ENCODE measurements at places on chromosomes 7 and 10.

GRCh38 chr7:73437621-73438416, 4.2 kb downstream of the FZD9 start:
- no peak for DNase-seq

DNA sequence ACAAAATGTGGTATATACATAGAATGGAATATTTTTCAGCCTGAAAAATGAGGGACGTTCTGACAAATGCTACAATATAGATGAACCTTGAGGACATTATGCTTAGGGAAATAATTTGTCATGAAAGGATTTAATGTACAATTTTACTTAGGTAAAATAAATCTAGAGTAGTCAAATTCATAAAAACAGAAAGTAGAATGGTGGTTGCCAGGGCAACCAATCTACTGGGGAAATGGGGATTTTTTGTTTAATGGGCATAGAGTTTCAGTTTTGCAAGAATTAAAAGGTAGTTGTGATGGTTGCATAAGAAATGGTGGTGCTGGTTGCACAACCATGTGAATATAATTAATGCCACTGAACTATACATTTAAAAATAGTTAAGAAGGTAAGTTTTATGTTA, 296.0 kb upstream of the SP4 start:
- no peak for DNase-seq

DNA sequence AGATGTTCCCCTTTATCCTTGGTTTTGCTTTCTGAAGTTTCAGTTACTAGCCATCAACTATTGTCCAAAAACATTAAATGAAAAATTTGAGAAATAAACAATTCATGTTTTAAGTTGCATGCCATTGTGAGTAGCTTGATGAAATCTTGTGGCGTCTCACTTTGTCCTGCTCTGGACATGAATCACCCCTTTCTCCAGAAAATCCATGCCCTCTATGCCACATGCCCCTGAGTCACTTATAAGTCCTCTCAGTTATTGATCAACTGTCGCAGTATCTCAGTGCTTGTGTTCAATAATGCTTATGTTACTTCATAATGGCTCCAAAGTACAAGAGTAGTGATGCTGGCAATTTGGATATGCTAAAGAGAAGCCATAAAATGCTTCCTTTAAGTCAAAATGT, 208.0 kb upstream of the FERD3L start:
- no peak for DNase-seq

GRCh38 chr10:104881740-104882139, 240.7 kb downstream of the SORCS3 start:
- DNase-seq, result no peak

- DNase-seq, result no peak
These were observed 7.4 kb upstream of the MALRD1 start for GRCh38 chr10:19041171-19041570.

DNA sequence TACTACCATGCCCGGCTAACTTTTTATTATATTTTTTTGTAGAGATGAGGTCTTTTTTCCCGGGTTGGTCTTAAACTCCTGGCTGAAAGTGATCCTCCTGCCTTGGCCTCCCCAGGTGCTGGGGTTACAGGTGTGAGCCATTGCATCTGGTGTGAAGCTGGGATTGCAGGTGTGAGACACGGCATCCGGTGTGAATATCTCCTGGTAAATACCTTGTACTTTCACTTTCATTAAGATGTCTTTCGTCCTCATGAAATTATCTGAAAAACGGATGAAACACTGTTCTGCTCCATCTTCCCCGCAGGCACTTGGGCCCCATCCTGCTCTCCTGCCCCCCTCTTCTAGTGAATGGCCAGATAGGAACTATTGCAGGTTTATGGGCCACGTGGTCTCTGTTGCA, 60.1 kb upstream of the CCZ1B start:
- no peak for DNase-seq

GRCh38 chr7:123190109-123190831, 9.5 kb downstream of the SLC13A1 start:
- DNase-seq, result no peak

DNA sequence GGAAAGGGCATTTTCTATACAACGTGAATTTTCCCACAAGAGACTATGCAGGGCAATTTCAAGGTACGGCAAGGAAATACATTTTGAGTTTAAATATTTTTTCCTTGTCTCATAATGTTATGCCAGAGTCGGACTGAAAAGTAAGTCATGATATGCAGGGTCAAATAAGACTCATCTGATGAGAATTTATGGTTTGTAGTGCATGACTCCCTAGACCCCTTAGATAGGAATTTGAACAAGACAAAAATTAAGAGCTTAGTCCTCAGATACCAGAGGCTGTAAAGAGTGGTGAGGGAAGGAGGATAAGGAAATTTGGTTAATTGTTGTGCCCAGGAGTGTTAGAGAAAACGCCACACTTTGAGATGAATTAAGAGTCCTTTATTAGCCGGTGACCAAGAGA, 616.6 kb downstream of the XPNPEP1 start:
- no peak for DNase-seq

GRCh38 chr7:117445206-117445605, 17.9 kb upstream of the ASZ1 start:
- no peak for DNase-seq

DNA sequence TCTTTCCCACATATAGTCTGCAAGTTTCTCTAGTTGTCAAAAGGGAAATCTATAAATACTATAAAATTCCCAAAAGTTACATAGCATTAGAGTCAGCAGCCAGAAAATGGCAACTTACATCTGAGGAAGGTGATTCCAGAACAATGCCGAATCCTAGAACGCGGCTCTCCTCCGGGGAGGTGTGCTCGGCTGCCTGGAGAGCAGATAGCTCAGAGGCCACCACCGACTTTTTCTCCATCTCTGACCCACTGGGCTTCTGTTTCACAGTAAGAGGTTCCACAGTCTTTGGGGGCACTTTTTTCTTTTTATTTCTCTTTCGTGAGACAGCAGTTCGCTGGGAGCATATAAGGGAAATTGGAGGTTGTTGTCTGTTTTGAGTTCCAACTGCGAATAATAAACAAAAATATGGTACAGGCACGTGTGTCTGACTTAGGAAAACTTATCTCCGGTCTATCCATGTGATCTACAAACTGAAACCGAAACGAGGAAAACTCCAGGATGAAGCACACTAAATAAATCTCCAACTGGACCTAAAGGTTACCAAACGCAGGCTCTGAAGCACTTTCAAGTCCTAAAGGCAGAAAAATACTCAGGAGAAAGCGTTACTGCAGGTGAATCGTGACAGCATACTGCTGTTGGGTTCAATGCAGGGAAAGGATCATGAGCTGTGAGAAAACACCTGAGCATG, 36.2 kb downstream of the BEND7 start:
- no peak for DNase-seq

- no peak for DNase-seq
These were observed 573.4 kb upstream of the CNTNAP2 start for GRCh38 chr7:145543242-145543641.

GRCh38 chr7:102991540-102992214, 78.9 kb downstream of the LRRC17 start:
- DNase-seq, result no peak

DNA sequence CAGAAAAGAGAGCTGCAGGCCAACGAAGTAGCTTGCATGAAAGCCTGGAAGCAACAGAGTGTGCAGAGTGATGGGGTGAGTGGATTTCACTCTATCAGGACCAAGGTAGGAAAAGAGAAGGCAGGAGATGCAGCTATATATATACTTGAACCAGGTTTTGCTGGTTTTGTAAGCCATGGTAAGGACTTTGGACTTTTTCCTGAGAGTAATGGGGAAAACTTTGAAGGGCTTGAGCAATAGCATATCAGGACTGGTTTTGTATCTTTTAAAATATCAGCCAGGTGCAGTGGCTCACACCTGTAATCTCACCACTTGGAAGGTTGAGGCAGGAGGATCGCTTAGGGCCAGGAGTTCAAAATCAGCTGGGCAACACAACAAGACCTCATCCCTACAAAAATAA, 120.6 kb upstream of the NRP1 start:
- no peak for DNase-seq

DNA sequence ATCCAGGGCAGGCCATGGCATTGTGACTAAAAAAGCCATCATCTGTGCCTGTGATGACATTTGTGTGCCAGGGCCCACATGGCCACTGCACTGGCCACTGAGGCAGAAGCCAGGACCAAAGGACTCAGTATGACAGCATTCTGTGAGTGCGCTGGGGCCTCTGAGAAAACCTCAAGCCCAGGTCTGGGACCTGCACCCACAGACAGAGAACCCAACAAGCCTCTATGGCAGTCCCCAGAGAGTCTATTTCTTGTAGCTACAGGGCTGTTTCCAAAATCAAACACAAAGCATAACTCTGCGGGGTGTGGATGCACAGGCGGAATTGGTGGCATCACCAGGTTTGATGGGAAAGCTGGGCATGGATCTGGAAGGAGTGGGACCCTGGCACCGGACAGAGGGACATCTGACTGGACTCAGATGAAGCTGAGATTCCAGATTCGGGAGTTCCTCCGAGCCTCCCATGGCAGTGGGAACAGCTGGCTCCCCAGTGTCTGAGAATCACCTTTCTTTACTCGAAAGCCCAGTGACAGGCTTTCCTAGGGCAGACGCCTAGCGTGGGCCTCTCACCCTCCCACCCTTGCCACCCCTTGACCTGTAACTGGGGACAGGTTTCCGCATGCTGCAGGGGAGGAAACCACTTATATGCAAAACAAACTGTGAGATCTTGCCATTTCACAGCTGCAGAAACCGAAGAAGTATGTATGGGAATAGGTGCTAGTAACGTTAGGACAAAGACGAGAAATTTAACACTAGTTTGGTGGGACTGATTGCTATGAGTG, 70.6 kb upstream of the RHEB start:
- no peak for DNase-seq

- no peak for DNase-seq
These were observed 20.3 kb downstream of the PLAC9 start for GRCh38 chr10:80152820-80153219.

- DNase-seq, result no peak
These were observed 233.7 kb downstream of the PTPRN2 start for GRCh38 chr7:158353606-158354570.

- DNase-seq, result no peak
These were observed 65.7 kb upstream of the CARD11 start for GRCh38 chr7:3109311-3109915.

DNA sequence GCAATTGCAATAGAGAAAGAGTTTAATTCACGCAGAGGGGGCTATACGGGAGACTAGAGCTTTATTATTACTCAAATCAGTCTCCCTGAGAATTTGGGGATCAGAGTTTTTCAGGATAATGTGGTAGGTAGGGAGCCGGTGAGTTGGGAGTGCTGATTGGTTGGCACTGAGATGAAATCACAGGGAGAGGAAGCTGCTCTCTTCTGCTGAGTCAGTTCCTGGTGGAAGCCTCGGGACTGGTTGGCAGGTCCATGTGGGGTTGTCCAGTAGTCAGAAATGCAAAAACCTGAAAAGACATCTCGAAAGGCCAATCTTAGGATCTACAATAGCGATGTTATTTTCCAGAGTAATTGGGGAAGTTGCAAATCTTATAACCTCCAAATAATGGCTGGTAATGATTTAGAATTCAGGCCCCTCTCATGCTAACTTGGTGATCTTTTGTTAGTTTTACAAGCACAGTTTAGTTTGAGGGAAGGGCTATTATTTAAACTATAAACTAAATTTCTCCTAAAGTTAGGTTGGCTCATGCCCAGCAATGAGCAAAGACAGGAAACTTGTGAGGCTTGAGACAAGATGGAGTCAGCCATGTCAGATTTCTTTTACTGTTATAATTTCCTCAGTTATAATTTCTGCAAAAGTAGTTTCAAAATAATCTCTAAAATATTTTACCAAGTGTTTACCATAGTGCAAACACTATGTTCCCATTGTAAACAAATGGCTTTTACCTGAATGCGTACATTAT, 39.4 kb upstream of the SLC25A13 start:
- DNase-seq, result no peak

DNA sequence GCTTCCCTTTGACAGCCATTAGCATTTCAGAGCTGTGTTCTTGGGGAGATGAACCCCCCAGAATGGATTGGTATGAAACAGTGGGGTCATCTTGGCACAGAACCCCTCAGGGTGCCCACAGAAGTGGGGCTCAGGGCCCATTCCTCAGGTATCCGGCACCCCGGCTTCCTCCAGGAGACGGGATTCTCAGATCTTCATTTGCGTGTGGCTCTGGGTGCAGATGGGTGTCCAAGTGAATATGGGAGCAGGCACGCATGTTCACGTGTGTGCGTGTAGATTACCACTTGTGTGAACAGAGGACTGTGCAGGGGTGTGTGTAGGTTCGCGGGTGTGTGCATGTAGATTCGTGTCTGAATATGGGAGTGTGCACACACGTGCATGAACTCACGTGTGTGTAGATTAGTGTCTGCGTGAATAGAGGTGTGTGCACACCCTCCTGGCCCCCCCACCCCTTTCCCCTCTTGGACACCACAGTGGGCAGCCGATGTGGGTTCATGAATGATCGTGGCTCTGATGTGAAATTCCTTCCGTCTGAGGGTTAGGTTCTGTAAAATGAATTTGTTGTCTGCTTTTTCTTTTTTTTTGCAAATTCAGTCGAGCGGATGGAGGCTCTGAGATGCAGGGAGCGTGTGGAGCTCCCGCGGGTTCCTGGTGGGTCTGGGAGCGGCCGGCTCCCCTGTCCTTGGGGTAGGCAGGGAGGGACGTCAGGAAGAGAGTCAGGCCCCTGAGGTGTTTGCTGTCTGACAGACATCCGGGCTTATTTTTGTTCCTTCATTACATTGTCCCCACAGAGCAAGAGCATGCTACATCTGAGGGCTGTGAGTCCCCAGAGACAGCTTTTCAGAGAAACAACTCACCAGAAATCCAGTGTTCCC, 7.4 kb downstream of the ELFN1 start:
- DNase-seq, result no peak

DNA sequence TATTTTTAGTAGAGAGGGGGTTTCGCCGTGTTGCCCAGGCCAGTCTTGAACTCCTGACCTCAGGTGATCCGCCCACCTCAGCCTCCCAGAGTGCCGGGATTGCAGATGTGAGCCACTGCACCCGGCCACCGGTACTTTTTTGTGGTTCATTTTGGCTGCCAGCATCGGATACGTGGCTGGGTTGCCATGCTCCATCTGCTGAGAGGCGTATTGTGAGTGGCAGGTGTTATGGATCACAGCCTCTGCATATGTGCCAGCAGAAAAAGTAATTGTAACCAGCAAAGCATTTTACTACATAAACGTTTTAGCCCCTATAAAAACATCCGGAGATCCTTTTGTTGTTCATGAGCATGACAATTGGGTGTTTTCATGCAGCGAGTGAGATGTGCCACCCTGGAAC, 7.1 kb downstream of the FOXK1 start:
- DNase-seq, result no peak

DNA sequence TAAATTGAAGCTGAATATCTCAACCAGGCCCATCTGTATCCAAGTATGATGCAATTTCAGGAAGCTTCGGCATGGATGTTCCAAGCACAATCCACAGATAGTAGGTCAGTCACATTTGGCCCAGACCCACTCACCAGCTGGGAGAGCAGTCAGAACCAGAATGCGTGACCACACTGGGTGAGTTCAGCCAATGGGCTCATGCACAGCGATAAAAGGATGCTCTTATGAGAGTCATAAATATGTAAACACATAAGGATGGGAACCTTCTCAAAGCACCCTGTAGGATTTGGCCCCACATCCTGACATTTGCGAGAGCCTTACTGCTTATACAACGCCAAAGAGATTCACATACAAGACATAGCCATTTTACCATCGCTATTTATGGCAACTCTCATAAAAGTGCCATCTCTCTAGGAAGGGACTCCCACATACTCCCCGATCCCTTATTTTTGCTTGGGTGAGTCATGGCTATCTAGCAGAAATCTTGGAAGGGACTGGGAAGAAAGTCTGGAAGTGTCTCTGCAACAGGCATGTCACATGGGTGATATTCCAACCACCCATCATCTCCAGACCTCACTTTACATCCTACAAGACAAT, 3.0 kb downstream of the AFAP1L2 start:
- DNase-seq, result no peak

Measured in pancreas (tissue), 10 donors.